ENCODE measurements at places on chromosomes 6 and 20. TPM values are rescaled to one million over a fixed set of nuclear protein-coding genes. Genes with fewer than 3 reads are reported as not detected.

- no peak for DNase-seq
These were observed 43.9 kb downstream of the INSM1 start for GRCh38 chr20:20411836-20412235.

DNA sequence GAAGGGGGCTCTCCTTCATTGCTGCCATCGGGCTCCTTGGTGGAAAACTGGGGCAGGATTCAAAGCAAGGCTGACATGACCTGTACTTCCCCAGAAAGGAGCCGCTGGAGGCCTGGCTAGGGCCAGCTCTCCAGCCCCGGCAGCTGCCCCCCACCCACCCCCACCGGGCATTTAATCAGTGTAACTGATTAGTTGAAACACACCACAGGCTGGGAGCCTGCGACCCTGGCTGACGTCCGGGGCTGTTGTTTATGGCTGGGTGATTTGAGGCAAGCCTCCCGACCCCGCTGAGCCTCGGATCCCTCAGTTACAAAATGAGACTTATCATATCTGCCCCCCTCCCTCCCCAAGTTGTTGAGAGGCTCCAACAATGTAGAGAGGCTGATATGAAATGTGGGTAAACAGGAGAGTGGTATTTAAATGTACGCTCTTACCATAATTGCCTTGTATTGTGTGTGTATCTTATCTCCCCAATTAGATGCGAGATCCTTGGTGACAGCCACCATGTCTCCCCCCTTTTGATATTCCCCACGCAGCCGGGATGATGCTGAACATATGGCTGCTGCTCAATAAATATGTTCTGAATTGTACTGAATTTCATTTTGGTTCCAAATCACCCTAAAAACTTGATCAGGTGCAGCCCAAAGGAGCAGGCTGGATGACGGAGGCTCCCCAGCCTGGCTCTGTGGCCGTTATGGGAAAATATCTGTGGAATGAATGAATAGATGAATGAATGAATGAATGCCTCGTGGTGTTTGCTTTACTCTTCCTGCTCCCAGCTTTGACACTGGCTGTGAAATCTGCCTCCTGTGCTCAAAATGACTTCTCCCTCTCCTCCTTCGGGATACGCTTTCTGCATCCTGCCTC lies 31.8 kb upstream of the APCDD1L start:
- DNase-seq: peak; percentile 62

GRCh38 chr6:43302126-43302525 lies 4.1 kb downstream of the SLC22A7 start:
- DNase-seq: no peak

DNA sequence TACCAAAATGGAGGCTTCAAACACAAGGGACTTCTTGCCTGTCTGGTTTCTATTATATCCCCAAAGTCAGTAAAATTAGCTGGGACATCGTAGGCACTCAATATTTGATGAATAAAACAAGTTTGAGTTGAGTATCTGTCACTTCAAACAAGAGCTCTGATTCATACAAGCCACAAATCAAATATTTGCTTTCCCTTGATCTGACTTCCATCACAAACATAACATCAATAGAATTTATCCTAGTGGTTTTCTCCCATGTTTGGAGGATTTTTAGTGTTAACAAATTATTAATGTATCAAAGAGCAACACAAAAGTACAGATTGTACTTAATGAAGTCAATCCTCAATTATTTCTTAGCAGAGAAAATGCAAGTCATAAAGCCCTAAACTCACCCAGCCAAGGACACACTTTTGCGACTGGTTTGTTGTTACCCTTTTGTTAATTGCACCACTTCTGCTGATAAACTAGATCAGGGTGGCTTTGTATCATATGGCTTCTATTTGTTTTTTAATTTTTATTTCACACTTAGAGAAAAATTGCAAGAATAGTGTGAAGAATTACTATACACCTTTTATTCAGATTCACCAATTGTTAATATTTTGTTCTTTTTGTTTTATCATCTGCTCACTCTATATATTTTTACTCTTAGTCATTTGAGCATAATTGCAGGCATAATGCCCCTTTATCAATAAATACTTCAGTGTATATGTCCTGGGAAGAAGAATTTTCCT lies 117.4 kb upstream of the PRDM1 start:
- DNase-seq: no peak

DNA sequence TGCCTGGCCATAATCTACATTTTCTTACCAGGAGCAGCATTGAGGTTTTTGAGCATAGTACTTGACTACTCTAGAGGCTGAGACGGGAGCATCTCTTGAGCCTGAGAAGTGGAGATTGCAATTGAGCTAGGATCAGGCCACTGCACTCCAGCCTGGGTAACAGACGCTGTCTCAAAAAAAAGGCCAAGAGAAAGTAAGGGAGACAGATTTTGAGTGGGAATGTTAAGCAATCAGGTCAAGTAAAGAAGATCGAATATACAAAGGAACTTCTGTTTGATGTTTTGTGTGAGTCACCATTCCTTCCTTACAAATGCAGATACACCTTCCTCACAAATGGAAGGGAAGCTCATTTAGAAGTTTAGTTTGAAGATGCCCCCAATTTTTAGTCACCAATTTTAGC lies 4.4 kb downstream of the PNRC1 start:
- peak; percentile 31 for DNase-seq

DNA sequence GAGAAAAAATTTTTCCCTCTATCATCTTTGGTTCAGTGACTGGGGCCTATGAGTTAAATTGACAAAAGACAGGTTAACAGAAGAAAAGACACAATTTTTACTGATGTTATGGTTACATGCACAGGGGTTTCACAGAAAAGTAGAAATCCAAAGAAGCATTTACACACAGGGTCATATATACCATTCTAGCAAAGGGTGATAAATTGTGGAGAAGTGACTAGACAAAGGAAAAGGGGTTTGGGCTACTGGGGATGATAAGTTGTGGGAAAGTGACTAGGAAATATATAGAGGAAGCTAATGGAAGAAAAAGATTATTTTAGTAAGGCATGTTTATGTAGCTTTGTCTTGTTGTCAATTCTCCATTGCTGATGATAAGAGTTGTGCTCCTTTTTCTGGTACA lies 276.7 kb upstream of the JARID2 start:
- no peak for DNase-seq

DNA sequence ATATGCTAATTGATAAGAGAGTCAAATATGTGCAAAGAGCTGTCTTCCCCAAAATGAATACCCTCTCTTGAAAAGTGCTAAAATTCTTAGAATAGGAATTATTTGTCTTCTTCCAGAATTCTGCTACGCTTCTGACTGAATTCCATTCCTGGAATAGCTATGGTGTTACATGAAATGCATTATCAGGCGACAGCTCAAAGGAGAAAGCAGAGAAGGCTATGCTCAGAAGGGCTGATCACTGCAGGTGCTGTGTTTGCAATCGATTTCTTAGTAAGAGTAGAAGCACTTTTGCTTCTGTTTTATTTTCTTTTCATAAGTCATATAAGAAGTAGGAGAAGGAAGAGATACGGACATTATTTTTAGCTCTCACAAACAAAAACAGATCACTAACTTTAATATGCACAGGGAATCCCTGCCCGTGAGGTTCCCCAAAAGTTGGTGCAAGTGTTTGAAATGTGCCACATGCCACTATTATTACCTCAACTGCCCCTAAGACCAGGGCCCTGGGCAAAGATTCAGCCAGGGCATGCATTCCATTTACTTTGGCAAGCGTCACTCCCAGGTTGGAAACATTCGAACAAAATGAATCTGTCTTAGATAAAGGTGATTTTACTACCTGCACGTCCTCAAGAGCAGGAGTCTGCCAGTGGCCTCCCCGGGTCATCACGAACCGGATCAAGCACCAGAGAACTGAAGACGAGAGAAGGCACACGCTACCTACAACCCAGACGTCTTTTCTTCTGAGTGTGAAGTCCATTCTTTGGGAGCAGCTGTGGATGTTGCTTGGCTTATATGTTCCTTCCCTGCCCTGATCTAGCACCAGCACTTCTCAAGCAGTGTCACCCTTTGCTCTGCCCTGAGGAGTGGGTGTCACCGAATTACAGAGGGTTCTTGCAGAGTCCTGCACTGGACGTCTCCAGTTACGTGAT lies 7.2 kb downstream of the MYLK4 start:
- DNase-seq: no peak

- no peak for DNase-seq
These were observed 176.6 kb upstream of the PTPRK start for GRCh38 chr6:128696691-128697689.

The DDX43 gene
- total RNA-seq: 1.4 TPM
